ENCODE measurements at places on chromosomes 2 and 18.

GRCh38 chr18:61616111-61616610 lies 276.6 kb downstream of the RNF152 start:
- DNase-seq: no peak

DNA sequence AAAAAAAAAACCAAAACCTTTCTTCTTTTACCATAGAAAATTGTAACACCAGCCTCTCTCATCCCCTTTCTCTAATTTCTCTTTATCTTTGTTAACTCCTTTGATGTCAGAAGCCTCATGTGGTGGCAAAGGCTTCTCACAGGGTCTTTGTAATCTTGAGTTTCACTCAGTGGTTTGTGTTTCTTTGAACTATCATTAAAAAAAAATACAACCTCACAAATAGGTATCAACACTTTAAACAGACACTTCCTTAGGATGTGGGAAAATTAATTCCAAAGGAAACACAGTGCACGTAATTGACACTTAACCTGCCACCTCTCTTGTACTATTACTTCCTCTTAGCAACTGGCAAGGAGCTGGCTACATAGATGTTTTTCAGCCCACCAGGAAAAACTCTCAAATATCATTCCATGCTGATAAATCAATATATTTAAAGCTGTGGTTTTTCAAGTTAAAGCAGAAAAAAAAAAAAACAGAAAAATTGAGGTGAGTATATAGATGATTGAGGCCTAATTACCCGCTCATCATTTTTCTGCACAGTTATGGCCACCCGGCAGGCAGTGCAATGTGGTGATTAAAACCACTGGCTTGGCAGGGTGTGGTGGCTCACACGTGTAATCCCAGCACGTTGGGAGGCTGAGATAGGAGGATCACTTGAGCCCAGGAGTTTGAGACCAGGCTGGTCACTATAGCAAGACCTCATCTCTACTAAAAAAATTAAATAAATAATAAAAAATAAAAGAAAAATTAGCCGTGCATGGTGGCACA lies 193.5 kb downstream of the MYO3B start:
- no peak for DNase-seq

- no peak for DNase-seq
Measured at GRCh38 chr2:129816813-129817574, 162.5 kb upstream of the RAB6C start.

DNA sequence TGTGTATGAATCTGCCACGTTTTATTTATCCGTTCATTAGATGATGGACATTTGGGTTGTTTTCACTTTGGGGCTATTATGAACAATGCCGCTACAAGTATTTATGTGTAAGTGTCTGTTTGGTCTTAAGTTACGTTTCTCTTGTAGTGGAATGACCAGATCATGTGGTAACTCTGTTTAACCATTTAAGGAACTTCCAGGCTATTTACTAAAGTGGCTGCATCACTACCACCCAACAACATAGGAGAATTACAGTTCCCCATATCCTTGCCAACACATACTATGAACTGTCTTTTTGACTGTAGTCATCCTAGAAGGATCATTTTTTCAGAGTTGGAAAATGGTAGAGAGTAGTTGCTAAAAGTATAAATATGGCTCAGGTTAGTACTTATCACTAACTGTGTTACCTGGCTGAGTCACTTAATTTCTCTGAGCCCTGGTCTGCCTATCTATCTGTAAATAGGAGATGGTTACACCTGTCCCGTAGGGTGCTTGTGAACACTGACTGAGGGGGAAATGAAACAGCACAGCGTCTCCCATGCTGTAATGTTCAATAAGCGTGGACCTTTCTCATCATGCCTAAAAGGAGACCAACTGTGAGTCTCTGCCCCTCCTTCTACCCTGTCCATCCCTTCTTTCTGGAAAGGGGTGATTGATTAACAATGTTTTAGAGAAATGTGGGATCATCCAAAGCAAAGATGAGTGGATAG lies 103.1 kb downstream of the SH3RF3 start:
- no peak for DNase-seq

GRCh38 chr2:22800412-22800811 lies 584.6 kb upstream of the KLHL29 start:
- DNase-seq: no peak

DNA sequence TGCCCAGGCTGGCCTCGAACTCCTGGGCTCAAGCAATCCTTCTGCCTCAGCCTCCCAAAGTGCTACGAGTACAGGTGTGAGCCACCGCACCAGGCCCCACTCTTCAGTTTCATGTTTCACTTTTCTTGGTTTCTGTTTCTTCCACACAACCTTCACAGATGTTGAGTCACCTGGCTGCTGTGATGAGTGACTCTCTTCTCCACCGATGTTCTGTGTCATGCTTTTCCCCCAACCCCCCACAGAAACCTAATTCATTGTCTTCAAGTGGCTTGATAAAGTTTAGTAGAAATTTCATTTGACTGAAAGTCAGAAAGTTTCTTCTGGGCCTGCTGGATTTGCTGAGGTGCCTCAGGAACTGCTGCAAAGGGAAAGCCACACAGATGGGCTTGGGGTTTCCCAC lies 78.5 kb downstream of the SPHKAP start:
- no peak for DNase-seq

Measured in NCI-H2081 treated with DMSO at 0.1 percent for 48 hours (cell line).